ENCODE measurements at places on chromosomes 6 and 20.

DNA sequence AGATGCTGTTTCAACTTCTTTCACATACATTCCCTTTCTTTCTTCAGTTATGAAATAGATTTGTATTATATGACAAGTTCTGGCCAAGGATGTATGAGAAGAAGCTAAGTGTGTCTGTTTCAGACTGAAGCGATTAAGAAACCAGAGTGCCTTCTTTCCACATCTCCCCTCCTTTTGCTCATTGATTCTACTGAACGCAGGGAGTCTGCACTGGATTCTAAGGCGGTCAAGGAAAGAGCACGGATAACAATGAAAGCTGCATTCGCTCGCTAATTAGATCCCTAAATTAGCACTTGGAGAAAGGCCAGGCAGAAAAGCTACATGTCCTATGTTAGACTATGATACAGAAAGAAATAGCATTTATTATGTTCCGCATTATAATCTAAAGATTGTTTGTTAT, 267.7 kb downstream of the HAO1 start:
- DNase-seq = no peak

- DNase-seq = no peak
These were observed 448.4 kb upstream of the MANEA start for GRCh38 chr6:95128947-95129346.

- DNase-seq = no peak
These were observed 147.5 kb upstream of the PLN start for GRCh38 chr6:118400582-118400981.

DNA sequence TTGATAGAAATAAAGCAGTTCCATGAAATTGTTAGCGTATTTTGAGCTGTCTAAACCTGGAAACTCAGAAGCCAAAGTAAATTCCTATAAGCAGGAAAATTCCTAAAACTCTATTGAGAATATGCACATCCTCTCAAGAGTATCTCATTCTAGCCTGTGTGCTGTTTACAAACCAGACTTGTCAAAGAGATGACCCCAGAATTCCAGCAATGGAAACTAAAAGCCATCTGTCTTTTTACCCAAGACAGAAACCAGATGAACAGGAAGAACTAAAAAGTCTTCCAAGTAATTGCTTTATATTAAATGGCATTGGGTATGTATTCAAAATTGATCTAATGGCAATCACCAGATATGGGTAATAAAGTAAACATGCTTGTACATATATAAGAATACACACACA, 92.6 kb downstream of the COL19A1 start:
- no peak for DNase-seq

DNA sequence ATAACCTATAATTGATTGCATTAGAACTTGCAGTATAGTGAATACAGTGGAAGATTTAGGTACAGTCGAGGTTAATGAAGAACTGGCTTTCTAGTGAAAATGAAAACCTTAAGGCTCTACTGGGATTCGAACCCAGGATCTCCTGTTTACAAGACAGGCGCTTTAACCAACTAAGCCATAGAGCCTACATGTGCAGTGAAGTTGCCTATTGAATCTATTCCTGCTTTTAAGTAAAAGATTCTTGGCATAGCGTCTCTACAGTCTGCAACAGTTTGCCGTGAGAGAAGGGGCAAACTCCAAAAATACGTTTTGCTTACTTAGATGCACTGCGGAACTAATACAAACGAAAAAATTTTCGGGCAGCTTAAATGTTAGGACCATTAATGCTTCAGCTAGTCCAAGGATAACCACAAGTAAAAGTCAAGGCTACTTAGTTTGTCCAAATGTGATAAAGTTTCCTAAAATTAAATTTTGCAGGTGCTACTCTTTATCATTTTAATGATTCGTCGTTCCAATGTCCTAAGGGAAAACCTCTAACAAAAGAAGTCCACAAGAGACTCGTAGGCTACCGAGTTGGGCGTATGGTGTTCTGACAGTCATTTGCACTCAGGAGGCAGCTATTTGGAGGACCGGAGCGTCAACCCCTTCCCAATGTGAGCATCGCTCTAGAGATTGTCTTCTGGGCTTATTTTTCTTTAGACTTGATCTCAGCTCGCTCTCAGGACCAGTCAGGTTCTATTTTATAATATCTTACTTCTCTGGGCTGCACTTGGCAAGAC, 31.3 kb upstream of the ZSCAN23 start:
- DNase-seq = no peak

DNA sequence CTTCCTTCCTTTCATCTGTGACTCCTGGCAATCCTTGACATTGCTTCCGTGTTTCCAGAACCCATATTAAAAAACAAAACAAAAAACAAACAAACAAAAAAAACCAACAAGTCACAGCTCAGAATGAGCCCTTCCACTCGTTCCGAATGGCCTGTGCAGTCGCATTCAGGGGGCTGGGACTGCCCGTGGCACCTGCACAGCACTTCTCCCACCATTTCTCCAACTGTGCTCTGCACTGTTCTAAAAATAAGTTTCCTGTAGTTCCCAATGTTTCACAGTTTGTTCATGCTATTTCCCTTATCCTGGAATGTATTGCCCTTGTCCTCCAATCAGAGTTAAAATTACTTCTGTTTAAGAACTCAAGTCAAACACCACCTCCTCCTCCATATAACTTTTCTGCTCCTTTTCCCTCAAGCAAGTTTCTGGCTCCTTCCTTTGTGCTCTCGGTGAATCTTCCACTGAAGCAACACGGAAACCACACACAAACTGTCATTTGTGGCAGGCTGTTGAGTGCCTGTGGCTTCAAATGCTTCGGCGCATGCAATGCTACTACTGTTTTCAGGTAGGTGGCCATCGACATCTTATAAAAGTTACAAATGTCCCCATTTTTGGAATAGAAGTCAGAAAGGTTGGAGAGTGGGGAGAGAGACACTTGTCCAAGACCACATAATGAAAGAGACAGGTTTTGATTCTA, 57.7 kb downstream of the PDE10A start:
- no peak for DNase-seq

- DNase-seq = no peak
These were observed at the start of gene DLL1 for GRCh38 chr6:170290296-170291128. Gene DLL1 (minus strand): TSS chr6:170291078. CDS start chr6:170290139, 939 bp downstream.

- DNase-seq = no peak
These were observed 30.8 kb upstream of the PPP1R3G start for GRCh38 chr6:5054245-5054873.

GRCh38 chr20:36565520-36565919, 7.9 kb upstream of the TGIF2 start:
- DNase-seq = no peak

- no peak for DNase-seq
These were observed 59.0 kb upstream of the THEMIS start for GRCh38 chr6:127959869-127960268.

DNA sequence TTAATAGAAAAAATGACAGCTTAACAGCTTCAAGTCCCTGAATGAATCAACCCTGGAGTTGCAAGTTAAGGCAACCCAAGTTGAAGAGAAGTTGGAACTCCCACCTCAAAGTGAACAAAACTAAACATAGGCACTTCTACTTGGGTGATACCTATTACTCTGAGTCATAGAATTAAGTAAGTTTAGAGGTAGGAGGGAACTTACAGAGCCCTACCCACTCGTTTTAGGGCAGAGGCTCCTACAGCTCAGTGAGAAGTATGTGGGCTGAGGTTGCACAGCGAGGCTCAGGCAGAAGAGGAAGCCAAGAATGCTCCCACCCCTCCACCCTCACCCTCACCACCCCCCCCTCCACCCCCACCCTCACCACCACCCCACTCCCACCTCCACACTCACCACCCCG, 42.2 kb downstream of the NFATC2 start:
- no peak for DNase-seq

DNA sequence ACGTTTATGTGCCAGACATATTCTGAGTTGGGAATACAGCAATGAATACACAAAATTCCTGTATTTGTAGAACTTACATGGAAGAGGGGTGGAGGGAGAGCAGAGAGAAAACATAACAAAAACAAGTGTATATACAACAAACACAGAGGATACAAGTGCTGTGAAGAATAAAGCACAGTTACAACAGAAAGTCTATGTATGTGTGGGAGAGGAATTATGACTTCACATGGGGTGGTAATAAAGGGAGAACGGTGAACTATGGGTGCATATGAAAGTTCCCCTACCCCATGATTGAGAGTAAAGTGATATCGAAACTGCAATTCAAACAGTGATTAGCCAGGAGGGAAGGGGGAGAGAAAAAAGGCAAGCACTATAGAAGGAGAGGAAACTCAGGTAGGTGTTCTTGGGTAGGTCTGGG, 24.6 kb downstream of the HBS1L start:
- DNase-seq = no peak

DNA sequence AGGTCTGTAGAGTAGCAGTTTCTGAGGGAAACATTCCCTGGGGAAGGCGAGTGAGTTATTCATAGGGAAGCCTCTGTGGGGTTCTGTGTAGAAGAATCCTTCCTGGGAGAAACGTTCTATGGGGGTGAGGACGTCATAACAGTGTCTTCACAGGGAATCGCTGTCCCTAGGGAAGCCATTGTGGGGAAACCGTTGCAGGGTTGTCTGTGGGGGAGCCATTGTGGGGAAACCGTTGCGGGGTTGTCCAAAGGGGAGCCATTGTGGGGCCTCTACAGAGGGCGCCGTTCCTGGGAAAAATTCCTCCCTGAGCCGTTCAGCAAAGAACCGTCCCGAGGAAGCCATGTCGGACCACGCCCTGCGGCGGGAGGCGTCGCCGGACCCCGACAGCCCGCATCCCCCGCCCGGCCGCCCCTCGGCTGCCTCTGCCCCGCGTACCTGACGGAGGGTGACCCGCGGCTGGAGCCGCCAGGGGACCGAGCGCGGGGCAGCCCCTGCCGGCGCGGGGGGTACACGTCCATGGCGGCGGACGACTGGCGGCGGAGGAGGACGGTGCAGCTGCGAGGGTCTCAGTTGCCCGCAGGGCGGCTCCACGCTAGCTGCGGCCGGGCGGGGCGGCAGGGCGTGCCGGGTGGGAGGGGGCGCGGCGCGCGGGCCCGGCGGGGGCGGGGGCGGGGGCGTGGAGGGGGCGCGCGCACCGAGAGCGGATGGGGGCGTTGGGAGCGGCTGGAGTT, at the start of gene DNAAF9:
Gene DNAAF9 (minus strand): TSS at position 630 of the 731 bp plus-strand sequence. CDS start 112 bp downstream, at position 518.
- DNase-seq = peak; percentile 40

DNA sequence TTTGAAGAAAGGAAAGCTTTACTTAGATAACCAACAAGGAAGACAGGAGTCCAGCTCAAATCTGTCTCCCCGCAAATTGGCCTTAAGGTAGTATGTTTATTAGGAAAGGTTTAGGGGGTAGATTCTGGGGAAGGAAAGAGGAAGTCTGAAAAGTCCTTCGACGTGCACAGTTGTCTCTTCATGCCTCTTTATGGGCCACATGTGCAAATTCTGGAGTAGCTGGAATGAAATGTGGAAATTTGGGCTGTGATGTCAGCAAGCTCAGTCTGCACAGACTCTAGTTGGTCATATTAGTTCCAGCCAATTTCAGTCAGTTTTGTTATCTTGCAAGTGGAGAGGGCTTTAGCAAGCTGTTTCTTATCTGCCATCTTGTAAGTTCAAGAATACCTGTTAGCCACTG, 50.1 kb downstream of the NUP153 start:
- DNase-seq = no peak

GRCh38 chr6:23587582-23587981, 538.4 kb upstream of the NRSN1 start:
- no peak for DNase-seq

- no peak for DNase-seq
These were observed 132.4 kb upstream of the ARMC2 start for GRCh38 chr6:108715832-108716231.

DNA sequence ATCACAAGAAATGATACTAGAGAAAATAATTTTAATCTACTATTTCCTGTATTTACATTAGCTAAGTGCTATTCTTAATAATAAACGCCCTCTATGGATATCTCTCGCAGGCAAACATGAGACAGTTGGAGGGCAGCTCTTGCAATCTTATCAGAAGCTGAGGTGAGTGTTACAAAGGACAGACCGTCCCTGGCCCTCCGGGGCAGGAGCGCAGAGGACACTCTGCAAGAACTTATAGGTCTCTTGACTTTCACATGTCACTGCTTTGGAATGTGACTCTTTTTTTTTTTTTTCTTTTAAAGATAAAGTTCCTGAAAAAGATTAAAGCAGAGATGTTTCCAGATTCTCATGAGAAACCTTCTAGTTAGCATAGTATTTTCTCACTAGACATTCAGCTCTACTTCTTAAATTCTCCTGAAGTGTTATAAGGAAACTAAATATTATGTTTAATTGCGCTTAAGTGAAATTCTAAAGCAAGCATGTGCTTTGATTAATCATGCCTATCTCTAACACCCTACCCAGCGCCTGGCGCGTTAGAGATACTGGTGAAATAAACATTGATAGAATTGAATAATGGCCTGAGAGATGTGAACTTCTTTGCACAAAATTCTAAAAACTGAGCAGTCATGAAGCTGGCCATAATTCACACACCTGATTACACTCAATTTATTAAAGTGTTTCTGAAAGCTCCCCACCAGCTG, 57.4 kb downstream of the SYTL3 start:
- no peak for DNase-seq

- DNase-seq = no peak
These were observed 406.5 kb upstream of the CHD6 start for GRCh38 chr20:42024653-42025052.

- DNase-seq = no peak
These were observed 1.4 kb upstream of the COL11A2 start for GRCh38 chr6:33193619-33194018.

GRCh38 chr20:16236589-16237241, 336.5 kb downstream of the KIF16B start:
- no peak for DNase-seq

DNA sequence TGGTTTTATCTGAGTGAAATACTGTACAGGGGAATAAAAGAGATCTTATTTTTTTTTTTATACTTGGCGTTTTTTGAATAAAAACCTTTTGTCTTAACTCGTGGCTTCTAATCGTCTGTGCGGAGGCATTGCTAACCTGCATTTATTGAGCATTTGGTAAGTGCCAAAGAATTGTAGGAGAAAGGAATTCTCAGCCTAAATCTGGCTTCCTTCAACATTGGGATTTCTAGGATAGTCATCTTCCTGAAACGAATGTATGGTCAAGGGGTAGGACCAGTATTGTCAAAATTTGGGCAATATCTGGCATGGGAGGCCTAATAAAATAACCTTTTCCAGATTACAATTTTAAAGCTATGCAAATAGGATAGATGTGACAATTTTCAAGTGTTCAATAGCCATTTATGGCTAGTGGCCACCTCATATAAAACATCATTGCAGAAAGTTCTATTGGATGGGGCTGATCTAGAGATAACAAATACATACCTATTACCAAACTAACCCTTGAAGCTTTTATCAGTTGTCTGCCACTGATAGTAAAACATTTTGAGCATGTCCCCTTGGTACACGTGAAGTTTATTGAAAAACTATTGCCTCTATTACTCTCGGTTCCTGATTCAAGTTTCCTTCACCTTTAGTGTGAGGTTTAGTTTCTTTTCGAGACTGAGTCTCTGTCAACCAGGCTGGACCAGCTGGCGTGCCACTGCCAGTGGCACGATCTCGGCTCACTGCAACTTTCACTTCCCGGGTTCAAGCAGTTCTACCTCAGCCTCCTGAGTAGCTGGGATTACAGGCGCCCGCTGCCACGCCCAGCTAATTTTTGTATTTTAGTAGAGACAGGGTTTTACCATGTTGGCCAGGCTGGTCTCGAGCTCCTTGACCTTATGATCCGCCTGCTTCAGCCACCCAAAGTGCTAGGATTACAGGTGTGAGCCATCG, 5.6 kb downstream of the PIM1 start:
- no peak for DNase-seq

All from activated CD4-positive, CD25-positive, alpha-beta regulatory T cell (primary cell).